RPMI8226 (cell line): ENCODE measurements at places on chromosomes 16 and 17.

DNA sequence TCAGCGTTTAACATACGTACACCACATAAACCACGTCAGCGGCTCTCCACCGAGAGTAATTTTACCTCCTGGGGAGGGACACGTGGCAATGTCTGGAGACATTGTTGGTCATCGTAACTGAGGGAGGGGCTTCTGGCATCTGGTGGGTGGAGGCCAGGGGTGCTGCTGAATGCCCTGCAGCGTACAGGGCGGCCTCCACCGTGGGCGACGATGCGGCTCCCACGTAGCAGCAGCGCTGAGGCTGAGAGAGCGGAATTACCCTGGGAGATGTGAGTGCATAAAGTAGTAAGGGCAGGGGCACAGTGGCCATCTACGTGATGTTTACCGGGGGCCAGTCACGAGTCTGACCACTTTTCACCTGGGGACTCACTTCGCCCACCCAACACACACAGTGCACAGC is 212.4 kb downstream of the RBFOX3 start:
- no peak for DNase-seq

- DNase-seq = no peak
These were observed 500.3 kb upstream of the CDH11 start for GRCh38 chr16:65622151-65622550.

- no peak for DNase-seq
These were observed 17.7 kb downstream of the KNOP1 start for GRCh38 chr16:19700319-19700781.

GRCh38 chr17:34173241-34173640 is 81.8 kb upstream of the CCL2 start:
- no peak for DNase-seq

GRCh38 chr17:4035081-4035680 is 70.9 kb upstream of the ATP2A3 start:
- DNase-seq = no peak

GRCh38 chr17:72334205-72334604 is 213.4 kb downstream of the SOX9 start:
- no peak for DNase-seq

DNA sequence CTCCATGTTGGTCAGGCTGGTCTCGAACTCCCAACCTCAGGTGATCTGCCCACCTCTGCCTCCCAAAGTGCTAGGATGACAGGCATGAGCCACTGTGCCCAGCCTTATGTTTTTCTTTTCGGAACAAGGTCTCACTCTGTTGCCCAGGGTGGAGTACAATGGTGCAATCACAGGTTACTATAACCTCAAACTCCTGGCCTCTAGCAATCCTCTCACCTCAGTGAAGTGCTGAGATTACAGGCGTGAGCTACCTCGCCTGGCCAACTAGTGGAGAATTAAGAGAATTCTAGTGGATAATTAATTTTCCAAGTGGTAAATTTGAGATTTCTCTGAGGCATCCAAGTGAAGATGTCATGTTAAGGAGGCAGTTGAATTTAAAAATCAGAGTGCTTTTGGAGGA is 2.9 kb upstream of the FBXO47 start:
- peak; percentile 28 for DNase-seq

DNA sequence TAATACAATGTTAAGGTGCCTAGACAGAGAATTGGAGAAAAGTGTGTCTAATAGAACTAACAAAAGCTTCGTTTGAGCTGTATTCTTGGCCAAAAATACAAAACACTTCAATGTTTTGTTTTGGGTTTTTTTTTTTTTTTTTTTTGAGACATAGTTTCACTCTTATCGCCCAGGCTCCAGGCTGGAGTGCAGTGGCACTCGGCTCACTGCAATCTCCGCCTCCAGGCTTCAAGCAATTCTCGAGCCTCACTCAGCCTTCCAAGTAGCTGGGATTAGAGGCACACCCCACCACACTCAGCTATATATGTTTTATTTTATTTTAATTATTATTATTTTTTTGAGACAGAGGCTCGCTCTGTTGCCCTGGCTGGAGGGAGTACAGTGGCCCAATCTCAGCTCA is 38.3 kb upstream of the CARMIL2 start:
- DNase-seq = no peak

- no peak for DNase-seq
These were observed 299.3 kb downstream of the XYLT1 start for GRCh38 chr16:17171250-17172143.

DNA sequence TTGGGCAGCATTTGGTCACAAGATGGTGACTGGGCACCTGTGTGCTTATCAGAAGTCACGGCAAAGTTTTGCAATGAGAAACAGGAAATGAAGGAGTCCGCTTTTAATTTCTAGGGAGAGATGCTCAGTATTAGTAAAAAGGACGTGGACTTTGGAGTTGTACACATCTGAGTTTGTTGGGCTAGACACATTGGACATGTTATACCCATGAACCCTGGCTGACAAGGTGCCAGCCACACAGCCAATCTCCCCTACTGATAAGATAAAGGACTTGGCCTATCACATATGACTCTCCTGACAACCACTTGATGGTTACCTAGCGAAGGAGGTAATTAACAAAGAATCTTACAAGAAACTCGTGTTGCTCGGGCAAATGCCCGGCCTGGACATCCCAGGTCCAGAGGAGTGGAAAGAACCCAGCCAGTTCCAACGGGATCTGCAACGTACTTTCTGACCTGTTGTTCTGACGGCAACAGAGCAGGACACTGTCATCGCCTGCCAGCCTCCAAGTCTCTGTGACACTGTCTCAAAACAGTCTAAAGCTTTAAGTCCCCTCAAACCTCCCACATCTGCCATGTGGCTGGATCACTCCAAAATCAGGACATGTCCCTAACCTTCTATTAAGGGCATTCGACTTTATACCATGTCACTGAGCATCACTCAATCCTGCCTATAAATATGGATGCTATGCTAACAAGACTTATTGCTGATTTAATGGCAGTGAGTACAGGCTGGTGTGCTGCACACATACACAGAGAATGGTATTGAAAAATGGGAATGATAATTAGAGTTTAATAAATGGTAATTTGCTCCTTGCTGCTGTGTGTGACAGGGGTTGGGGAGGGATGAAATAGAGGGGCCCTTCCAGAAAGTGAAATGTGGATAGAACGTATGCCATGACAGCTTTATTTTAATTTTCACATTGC is 47.6 kb upstream of the LYRM9 start:
- DNase-seq = no peak

GRCh38 chr16:26712876-26713275 is 353.9 kb upstream of the C16orf82 start:
- DNase-seq = no peak

GRCh38 chr17:55263569-55264277 is 1.0 kb upstream of the HLF start:
- no peak for DNase-seq

DNA sequence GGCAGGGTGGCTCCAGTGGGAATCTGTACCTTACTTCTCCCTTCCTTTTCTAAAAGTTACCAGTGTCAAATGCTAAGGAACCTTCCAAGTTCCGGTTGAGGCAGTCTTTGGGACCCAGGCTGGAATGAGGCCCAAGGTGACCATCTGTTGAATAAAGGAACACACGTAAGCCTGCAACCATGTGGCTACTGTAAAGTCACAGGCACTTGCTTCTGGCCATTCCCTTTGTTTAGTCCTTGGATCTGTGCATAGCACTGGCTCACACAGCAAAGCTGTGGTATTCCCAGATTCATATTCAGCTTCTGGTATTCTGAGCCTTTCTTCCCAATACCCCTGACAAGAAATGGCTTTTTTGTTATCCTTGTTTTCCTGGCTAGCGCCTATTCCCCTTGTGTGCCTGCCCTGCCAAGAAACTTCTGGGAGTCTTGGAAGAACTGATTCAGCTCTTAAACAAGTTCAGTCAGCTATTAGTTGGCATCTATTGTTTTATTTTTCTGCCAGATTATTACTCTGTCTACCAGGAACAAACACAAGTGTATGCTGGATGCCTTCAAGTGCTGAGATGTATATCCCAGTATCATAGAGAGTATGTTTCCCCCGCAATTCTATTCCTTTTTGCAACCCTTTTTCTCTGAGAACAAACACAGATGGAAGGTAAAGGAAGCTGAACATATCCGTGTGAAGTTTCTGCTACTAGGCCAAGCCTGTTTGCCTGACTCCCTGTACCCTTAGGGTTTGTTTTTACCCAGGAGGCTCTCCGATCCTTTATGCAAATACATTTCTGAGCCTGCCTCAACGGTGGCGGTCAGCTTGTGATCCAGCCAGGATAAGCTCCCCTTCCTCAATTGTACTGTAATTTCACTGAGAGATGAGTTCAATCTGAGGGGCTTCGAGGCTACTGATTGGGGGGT is 13.2 kb downstream of the TMEM238L start:
- DNase-seq = no peak

DNA sequence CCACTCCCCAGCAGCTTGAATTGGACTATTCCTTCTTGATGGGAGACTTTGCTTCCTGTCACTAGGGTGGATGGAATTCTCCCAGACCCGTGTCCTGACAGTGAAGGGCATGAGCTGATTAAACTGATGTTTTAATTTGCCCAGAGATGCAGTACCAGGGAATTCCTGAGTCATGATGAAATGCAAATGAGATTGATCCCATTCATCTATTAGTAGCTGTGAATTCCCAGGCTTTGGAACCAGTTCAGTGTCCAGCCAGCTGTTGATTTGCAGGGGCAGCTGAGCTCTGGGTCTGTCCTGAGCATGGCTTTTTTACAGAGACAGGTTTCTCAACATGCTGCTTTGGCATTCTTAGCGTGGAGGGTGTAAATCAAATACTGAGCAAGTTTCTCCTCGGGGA is 157.9 kb downstream of the PITPNC1 start:
- DNase-seq = no peak

GRCh38 chr16:10880594-10881452 is 3.8 kb downstream of the CIITA start:
- no peak for DNase-seq

GRCh38 chr16:78325468-78326352 is 226.3 kb downstream of the WWOX start:
- no peak for DNase-seq

- peak; percentile 75 for DNase-seq
These were observed 9.2 kb upstream of the CCL22 start for GRCh38 chr16:57349212-57350031.

- no peak for DNase-seq
These were observed 919 bp upstream of the DHRS7C start for GRCh38 chr17:9792181-9792840.

- DNase-seq = peak; percentile 72
These were observed 30.4 kb upstream of the CCL1 start for GRCh38 chr17:34393401-34393800.

GRCh38 chr17:72826602-72827001 is 265.9 kb downstream of the SLC39A11 start:
- no peak for DNase-seq

DNA sequence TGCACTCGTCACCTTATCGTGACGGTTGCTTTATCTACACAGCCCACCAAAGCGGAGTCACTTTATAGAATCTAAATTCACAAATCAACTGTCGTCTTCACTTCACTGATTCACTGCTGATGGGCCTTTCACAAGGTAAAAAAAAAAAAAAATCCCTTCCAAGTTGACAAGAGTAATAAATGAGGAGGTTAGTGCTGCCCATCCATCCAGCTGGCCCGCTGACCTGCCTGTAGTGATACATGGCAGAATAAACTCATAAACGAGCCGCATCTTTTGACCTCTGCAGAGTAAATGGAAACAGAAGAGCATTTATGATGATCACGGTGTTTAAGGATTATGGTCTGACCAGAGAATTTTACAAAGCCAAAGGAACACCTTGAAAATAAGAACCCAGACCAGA is 227.3 kb upstream of the IRX5 start:
- no peak for DNase-seq

- no peak for DNase-seq
These were observed 55.2 kb downstream of the PECAM1 start for GRCh38 chr17:64335486-64335885.
